Pancreas (tissue), 10 donors: ENCODE measurements at places on chromosomes 5 and 9.

- H3K27ac ChIP-seq = no peak overlapping the region
- no peaks in the 10 kb centered on the region for H3K27me3 ChIP-seq
- no peak for DNase-seq
- no peak overlapping the region for H3K4me3 ChIP-seq
- no peaks in the 10 kb centered on the region for H3K4me1 ChIP-seq
- no peaks in the 10 kb centered on the region for H3K36me3 ChIP-seq
Measured at GRCh38 chr9:137149363-137149762, 10.4 kb downstream of the GRIN1 start.

GRCh38 chr9:16680975-16681651, 189.4 kb downstream of the BNC2 start:
- H3K4me3 ChIP-seq = no peak overlapping the region
- H3K4me1 ChIP-seq = no peaks in the 10 kb centered on the region
- H3K27ac ChIP-seq = no peak overlapping the region
- no peaks in the 10 kb centered on the region for H3K36me3 ChIP-seq
- no peaks in the 10 kb centered on the region for H3K27me3 ChIP-seq

- no peak for DNase-seq
- no peak overlapping the region for H3K4me3 ChIP-seq
- H3K27ac ChIP-seq = no peak overlapping the region
- no peaks in the 10 kb centered on the region for H3K36me3 ChIP-seq
Measured at GRCh38 chr5:111163000-111163399, 61.2 kb upstream of the CAMK4 start.

DNA sequence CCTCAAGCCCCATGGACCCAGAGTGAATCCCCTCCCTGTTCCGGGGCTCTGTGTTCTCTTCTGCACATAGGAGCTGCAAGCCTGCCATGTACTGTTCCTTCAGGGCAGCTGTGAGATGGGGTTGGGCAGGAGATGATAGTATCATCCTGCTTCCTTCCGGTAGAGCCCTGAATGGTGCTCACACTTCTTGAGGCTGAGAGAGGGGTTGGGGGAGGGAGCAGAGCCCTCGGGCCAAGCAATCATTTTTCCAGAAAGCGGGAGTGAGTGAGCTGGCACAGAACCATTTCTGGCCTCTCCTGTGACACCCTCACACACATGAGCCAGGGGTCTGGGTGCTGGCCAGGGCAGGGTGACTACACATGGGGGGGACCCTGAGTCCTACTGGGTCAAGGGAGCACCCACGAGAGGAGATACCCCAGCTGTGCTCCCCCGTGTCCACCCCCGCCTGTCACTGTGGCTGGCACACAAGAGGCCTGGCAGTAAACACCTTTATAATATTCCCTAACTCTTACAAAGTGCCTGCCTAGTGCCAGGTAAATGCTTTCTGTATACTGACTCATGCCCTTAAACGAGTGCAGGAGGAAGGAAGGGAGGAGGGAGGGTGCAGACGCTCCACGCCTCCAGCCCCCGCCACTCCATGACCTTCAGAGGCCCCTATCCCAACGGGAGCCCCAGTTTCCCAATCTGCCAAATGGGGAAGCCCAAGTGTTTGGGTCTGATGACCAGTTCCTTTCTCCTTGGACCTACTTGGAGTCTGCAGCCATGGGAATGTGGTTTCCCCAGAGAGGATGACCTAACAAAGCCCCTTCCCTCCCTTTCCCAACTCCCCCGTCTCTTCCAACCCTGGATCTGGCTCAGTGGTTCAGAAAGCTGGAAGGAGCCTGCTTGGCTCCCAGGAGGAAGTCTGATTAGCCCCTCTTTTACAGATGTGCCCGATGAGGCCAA, 15.5 kb downstream of the AKNA start:
- no peaks in the 10 kb centered on the region for H3K36me3 ChIP-seq
- no peak overlapping the region for H3K4me3 ChIP-seq
- no peaks in the 10 kb centered on the region for H3K4me1 ChIP-seq
- peak overlapping the region; percentile 23 for H3K27ac ChIP-seq

GRCh38 chr5:15689836-15690235, 189.9 kb downstream of the FBXL7 start:
- H3K27me3 ChIP-seq = no peaks in the 10 kb centered on the region
- no peak for DNase-seq
- no peaks in the 10 kb centered on the region for H3K4me1 ChIP-seq
- H3K27ac ChIP-seq = no peak overlapping the region
- H3K4me3 ChIP-seq = no peak overlapping the region
- no peaks in the 10 kb centered on the region for H3K36me3 ChIP-seq
